Activated CD8-positive, alpha-beta memory T cell treated with anti-CD3 and anti-CD28 coated beads for 1 hour (primary cell): ENCODE measurements at places on chromosomes 16 and 17.
A peak's percentile ranks its signal among the peaks of the same experiment; 100 is the strongest.

GRCh38 chr17:7634384-7634783 lies 4.4 kb downstream of the SHBG start:
- DNase-seq: no peak

- no peak for DNase-seq
These were observed 18.6 kb upstream of the HAPSTR1 start for GRCh38 chr16:9072806-9073341.

- no peak for DNase-seq
These were observed 3.7 kb downstream of the CHST5 start for GRCh38 chr16:75532142-75532765.

DNA sequence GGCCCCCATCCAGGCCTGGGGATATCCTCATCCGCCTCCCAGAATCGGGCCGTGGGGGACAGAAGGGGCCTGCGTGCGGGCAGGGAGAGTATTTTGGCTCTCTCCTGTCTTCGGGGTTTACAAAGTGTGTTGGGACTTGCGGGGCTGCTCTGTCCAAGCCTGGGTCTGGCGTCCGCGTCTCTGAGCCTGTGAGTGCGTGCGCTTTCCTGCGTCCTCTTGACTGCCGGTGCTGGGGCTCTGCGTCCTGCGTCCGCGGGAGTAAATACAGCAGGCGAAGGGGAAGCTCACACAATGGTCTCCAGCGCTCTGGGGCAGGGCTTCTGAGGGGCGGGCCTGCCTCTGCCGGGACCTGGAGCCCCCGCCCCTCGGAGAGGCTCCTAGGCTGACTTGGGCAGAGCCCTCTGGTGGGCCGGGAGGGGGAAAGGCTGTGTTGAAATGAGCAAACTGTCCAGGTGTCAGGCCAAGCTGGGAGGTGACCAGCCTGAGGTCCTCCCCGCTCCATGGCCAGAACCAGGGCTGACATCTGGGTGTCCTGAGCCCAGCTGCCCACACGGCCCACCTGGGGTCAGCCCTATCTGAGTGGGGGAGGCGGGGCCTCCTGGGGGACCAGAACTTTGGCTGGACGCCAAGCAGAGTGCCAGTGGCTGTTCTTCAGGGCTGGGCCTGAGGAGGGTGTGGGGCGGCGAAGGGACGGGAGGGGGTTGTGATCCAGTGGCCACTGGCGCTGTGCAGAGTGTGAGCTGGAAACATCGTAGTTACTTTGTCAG lies 233.6 kb downstream of the SEC14L1 start:
- DNase-seq: peak; percentile 51

DNA sequence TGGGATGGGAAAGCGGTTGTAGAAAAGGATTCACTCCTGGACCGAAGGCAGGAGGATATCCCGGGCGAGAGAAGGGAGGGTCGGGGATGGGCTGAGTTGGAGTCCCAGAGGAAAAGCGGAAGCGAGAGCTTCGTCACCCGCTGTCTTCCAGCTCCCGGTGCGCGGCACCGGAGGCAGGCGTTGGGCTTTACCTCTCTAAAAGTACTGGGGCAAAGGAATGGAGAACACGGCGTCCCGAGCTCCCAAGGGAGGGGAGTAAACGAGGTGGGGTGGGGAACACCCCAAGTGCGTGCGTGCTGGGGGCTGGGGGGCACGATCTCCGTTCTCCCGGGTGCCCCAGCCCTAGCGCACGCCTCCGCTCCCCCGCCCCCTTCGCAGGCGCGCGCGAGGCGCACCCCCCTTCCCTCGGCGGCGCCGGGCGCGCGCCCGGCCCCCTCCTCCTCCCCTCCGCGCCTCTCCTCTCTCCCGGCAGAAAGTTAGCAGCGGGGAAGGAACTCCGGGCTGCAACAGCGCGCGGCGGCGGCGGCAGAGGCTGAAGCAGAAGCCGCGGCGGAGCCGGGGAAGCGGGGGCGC lies at the start of gene HS3ST4:
TSS of gene HS3ST4 (plus strand) at position 441 of the 573 bp plus-strand sequence.
- no peak for DNase-seq

DNA sequence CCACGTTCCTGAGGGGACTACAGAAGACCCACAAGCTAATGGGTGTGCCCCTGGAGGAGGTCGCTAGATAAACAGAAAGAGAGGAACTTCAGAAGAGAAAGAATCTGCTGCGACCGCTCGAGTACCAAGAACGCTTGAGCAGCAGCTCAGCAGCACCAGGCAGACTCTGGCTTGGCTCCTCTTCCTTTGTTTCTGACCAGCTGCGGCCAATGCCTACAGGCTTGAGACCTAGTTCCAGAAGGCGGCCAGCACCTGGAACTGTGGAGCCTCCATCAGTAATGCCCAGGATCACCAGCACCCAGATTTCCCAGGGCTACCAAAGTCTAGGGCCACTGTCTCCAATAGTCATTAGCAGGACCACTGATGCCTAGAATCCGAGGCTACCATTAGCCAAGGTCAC lies 26.0 kb upstream of the GOSR2 start:
- DNase-seq: no peak

GRCh38 chr17:80220054-80220735 lies at the start of the genes SGSH and SLC26A11:
SGSH (minus strand) TSS chr17:80220333; CDS start chr17:80220313, 20 bp downstream.
SLC26A11 (plus strand) TSS chr17:80220427; CDS start chr17:80221561, 1,134 bp downstream.
- peak; percentile 47 for DNase-seq

GRCh38 chr16:53840456-53840855 lies 136.5 kb downstream of the FTO start:
- DNase-seq: no peak

DNA sequence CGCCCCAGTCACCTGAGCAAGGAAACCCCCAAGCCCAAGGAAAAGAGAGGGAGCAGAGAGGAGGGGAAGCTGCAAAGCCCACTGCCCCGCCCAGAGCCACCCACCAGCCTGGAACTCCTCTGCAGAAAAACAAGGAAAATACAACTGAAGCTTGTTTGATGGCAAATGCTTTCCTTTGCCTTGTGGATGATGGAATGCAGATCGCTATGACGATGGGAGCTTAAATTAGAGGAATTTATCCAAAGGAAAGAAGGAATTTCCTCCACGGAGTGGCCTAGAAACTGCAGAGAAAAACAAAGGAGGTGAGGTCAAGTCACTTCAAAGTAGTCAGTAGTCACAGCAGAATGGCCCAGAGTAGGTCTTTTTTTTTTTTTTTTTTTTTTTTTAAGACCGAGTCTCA lies 31.5 kb upstream of the ASGR2 start:
- no peak for DNase-seq

DNA sequence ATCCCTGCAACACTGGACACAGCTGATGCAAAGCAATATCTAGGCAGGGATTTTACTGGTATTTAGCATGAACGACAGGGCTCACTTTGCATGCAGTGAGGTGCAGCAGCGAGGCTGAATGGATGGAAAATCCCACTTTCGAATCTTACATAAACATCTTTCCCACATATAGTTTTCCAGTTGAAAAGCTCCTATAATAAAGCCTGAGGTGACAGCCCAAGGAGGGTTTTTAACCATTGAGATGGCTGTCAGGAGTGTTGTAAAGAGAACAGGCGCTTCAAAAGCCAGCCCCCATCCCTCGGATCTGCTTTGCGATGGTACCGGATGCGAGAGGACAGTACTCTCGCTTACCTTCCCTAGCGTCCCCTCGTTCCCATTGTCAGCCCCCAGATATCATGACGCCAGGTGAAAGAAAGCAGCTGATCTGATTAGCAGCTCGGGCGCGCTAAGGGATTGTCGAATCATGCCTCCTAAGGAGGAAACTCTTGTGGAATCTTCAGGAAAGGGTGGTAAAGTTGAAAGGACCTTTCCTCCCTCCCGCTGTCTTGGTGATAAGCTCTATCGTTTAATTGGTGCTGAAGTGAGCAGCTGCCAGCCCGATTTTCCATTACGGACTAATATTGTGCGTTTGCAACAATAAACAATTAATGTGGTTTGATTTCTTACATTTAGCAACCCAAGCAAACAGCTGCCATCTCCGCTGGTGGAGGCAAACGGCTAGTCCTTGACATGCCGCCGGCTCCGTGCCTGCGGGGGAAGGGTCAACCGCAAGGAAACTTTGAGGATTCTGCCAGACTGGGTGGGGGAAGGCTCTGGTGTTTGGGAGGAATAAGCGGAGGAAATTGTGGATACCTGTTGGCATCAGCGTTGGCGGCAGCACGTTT lies 1.8 kb downstream of the CDH8 start:
- DNase-seq: no peak

DNA sequence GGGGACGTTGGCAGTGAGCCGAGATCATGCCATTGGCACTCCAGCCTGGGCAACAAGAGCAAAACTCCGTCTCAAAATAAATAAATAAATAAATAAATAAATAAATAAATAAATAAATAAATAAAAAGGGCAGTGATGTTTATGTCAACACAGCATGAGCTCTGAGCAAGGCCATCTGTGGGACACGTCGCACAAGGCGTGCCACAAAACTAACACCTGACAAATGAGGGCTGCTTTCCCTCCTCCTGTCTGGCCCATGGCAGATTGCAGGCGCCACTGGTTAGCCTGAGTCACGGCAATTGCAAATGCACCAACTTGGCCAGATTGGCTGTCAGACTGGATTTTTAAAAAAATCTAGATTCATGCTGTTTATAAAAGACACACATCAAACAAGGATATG lies 25.9 kb upstream of the SPNS3 start:
- DNase-seq: no peak

DNA sequence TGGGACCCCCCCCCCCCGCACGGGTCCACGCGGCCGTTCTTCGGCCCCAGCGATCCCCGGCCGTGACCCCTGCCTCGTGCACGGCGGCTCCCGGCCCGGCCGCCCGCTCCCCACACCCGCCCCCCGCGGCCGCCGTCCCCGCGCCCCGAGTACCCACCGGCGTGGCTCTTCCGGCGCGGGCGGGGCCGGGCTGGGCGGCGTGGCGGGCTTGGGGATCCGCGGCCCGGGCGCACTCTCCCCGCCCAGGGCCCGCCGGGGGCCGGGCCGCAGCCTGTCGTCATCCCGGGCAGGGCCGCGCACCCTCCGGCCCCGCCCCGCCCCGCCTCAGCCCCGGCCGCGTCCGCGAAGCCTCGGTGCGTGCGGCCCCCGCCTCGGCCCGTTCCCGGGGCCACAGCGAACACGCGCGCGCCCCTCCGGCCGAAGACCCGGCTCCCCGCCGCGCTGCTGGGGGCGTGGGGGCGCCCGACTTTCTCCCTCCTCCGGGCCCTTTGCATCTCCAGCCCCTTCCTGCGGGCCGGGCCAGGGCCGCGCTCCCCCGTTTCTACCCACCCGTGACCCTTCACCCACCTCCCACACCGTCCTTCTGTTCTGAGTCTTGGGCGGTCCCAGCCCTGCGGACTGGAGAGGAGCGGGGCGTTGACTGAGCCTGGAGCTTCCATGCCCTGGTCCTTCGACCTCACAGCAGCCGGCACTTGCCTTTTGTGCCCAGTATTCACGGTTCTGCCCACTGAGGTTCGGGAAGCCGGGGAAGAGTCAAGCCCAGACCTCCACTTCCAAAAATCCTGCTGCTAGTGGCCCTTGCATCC lies 840 bp downstream of the MYO1C start:
- no peak for DNase-seq

DNA sequence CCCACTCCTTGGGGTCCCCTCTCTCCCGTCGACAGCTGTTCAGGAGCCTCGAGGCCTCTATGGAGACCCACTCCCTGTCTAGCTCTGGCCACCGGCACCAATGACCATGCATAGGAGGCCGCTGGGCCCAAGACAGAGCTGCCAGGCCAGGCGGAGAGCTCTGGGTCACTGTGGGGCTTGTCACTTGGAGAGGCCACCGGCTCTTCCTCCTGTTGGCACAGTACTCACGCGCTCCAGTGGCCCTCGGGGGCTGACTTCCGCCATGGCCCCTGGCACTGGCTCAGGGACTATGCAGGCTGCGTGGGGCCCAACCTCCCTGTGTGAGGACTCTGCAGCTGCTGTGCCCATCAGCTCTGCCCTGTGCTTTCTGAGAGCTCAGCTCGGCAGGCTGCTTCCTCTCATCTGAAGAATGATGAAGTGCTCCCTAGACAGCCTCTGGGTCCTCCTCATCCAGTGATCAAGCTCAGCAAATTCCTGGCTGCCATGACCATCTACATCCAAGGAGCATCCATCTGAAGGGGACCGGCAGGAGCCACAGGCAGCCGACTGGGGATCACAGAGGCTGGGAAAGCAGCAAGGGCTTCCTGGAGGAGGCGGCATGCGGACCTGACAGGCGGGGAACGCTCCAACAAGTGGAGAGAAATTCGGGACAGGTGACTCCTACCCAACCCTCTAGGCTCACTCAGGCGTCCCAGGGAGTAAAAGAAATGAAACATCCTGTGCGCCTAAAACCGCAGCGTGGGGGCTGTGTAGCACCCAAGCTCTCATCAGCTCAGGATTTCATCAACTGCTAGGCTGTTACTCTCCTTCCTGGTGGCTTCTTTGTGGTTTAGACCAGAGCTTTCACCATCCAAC lies 16.8 kb downstream of the GALNS start:
- no peak for DNase-seq

- DNase-seq: no peak
These were observed 89.0 kb upstream of the TMEM97 start for GRCh38 chr17:28230011-28230410.

GRCh38 chr17:68565661-68566441 lies 35.3 kb downstream of the FAM20A start:
- no peak for DNase-seq

DNA sequence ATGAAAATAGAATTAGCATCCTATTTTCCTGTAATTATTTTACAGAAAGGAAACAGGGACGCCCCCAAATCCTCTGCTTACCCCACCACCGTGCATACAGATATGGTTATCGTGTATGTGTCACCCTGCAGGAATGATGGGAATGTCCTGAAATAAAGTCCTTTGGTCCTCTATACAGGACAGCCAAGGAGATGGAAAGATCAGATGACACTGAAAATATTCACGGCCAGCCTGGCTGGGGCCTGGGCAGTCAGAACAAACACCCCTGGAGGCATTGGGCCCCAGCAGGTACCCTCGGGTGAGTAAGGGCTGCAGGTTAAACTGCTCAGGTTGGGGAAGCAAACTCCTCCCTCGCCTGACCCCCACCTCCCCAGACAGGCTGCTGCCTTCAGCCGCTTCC lies 368.0 kb downstream of the FOXL1 start:
- no peak for DNase-seq

DNA sequence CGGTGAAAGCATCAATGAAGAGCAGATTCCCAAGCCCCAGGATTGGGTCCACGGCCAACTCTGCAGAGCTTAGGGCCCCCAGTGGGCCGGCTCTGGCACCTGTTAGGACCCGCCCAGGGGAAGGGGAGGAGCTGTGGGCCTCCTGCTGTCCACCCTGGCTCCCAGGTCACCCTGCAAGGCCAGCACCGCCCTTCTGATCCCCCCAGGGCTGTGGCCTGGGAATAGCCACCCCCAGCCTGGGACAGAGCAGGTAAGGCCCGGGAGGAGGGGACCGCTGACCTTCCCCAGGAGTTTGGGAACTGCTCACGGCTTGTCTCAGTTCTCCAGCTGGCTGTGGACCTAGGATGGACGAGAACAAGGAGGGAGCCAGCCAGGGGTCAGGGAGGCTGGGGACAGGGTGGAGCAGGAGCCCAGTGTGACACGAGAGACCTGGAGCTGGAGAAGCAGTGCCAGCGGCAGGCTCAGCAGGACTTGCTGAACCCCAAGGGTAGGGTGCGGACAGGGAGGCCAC lies 39.3 kb upstream of the SLC38A10 start:
- no peak for DNase-seq

DNA sequence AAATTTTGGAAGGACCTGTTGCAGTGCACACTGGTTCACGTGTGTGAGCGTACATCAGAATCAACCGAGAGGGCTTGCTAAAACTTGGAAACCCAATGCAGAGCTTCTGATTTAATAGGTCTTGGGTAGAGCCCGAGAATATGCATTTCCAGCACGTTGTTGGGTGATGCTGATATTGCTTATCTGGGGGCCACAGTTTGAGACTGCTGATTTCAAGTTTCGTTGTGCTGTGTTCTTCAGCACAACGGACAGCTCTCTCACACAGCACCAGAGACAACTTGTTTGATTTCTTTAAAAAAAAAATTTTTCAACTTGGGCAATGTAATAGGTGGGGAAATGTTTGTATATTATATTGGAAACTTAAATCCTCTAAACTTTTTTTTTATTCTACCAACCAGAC lies 9.4 kb downstream of the OR4D2 start:
- no peak for DNase-seq
